ENCODE measurements at places on chromosomes 3 and 15.

DNA sequence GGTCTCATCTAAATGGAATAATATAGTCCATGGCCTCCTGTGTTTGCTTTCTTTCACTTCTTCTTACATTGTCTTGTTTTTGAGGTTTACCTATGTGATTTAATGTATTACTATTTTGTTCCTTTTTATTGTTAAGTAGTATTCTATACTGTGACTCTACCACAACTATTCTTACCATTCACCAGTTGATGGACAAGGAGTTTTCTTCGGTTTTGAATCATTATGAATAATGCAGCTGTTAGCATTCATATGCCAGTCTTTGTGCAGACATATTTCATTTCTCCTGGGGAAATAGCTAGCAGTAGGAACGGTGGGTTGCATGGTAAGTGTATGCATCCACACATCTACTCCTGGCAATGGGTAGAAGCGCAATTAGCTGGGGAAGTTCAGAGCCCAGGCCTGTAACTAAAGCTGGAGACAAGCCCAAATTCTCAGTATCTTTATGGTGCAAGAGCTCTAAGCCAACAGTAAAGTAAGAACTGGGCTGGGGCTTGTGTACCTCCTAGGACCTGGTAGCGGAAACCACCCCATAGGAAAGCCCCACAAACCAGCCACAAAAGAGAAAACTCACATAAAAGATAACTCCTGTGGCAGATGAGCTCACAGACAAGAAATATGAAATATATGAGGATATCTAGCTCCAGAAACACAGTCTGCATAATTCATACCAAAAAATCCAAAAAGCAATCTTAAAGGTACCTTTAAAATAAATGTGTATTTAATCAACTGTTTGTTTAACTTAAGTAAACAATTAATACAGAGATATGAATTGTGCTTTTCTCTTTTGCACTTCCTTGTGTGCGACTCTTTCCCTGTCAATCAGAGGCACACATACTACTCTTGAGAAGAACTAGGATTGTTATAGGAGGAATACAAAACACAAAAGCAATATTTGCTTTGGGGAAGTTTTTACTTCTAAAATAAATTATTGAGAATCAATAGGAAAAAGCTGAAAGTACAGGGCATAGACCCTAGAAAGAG lies 2.7 kb upstream of the CSTA start:
- peak; percentile 2 for DNase-seq

GRCh38 chr3:141677701-141678100 lies 60.4 kb upstream of the RNF7 start:
- DNase-seq = no peak

- DNase-seq = no peak
Measured at GRCh38 chr3:159150180-159150579, 348.3 kb downstream of the MFSD1 start.

DNA sequence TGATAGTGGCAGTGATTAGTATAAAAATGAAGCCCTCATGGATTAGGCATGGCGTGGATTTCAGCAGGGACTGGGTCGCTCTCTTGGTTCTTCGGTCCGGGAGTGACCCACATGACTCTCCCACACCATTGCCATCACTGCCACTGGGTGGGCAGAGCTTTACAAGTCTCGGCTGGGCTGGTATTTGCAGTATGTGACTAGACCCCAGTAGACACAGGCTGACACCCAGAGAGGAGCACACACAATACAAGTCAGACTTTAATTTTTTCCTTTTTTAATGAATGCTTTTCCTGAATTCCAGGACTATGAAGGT lies 1.5 kb downstream of the SV2B start:
- DNase-seq = no peak

GRCh38 chr3:48999085-48999858 lies 7.9 kb upstream of the WDR6 start:
- DNase-seq = no peak

GRCh38 chr3:100865442-100865841 lies 127.8 kb downstream of the ABI3BP start:
- DNase-seq = no peak

All from activated CD4-positive, alpha-beta T cell treated with anti-CD3 and anti-CD28 coated beads, Interleukin-2, amount 50 U/mL, for 1 hour (primary cell).